A549 treated with AZD2906 at 1 μM for 4 hours (cell line): ENCODE measurements at places on chromosomes 7 and 10. TPM values are rescaled to one million over a fixed set of nuclear protein-coding genes. Genes with fewer than 3 reads are reported as not detected.

EEPD1 gene
- 56.7 to 64.3 TPM (median 59.0 TPM) in 5 replicates for total RNA-seq

HABP2 gene
- total RNA-seq, result 0.08 to 0.19 TPM (median 0.10 TPM) in 5 replicates

SPDYE6 gene
- total RNA-seq, result not detected in 5 replicates

TAS2R5 gene
- 0.28 to 0.44 TPM (median 0.36 TPM) in 5 replicates for total RNA-seq

KEL gene
- 0.08 TPM in 1 of 5 replicates, not detected in the others for total RNA-seq

ZNF783 gene
- total RNA-seq, result 4.4 to 6.1 TPM (median 5.3 TPM) in 5 replicates

RSU1 gene
- 75.1 to 90.8 TPM (median 84.4 TPM) in 5 replicates for total RNA-seq

CAMK2B gene
- 0.17 to 0.49 TPM (median 0.24 TPM) in 5 replicates for total RNA-seq

CFAP46 gene
- total RNA-seq, result 1.0 to 1.6 TPM (median 1.4 TPM) in 5 replicates

ACSL5 gene
- total RNA-seq, result 0.25 to 0.60 TPM (median 0.33 TPM) in 5 replicates

CARD11 gene
- total RNA-seq, result 1.5 to 2.3 TPM (median 2.0 TPM) in 5 replicates

CNTNAP2 gene
- total RNA-seq, result 0.02 to 0.05 TPM (median 0.02 TPM) in 4 of 5 replicates, not detected in the other

TAF6 gene
- total RNA-seq, result 61.4 to 69.4 TPM (median 63.4 TPM) in 5 replicates

SDK1 gene
- 0.38 to 0.67 TPM (median 0.53 TPM) in 5 replicates for total RNA-seq

PBLD gene
- 2.7 to 3.7 TPM (median 3.4 TPM) in 5 replicates for total RNA-seq

HSPA12A gene
- 8.0 to 9.8 TPM (median 8.7 TPM) in 5 replicates for total RNA-seq

UCN3 gene
- total RNA-seq, result not detected in 5 replicates

SFXN3 gene
- 41.6 to 48.3 TPM (median 45.5 TPM) in 5 replicates for total RNA-seq

CRHR2 gene
- 0.02 to 0.08 TPM in 2 of 5 replicates, not detected in the others for total RNA-seq

P4HA1 gene
- 17.0 to 29.3 TPM (median 20.6 TPM) in 5 replicates for total RNA-seq

NKX1-2 gene
- total RNA-seq, result 0.02 to 0.05 TPM (median 0.03 TPM) in 5 replicates
